Stimulated activated CD4-positive, alpha-beta T cell treated with anti-CD3 and anti-CD28 coated beads, Interleukin-15, amount 100 ng/mL, for 24 hours (primary cell): ENCODE measurements at places on chromosomes 7 and 10.

DNA sequence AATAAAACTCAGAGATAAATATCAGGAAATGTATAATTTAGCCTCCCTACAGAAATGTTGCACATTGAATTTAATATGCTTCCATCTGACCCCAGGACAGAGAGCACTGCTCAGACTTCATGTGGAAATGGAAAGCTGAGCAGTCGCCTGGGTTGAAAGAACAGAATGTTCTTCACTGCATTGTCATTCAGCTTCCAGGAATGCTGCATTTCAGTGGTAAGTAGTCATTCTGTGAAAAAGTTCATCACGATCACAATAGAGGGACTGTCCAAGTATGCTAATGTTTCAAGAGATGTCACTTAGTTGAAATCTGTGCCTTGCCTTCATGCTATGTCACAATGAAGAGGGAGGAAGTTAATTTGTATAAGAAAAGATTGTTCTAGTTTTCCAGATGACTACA is 147.3 kb downstream of the NRCAM start:
- no peak for DNase-seq

DNA sequence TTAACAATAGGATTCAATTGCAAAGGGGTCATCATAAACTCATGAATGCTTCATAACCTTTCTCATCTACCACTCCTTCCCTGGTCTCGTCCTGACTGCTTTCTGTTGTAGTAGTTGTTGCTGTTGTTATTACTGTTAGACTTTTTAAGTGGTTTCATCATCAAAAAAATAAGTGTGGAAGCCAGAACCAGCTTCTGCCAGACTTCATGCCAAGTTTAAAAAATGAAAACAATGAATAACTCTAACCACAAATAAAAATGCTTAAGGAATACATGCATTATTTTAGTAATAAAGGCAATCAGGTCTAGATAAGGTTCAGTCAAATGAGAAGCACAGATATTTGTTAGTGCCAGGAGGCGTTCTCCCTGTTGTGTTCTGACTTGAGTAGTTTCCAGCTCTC is 85.4 kb downstream of the PCLO start:
- DNase-seq, result no peak

- no peak for DNase-seq
Observed at GRCh38 chr10:24341371-24341770, 132.4 kb downstream of the KIAA1217 start.

DNA sequence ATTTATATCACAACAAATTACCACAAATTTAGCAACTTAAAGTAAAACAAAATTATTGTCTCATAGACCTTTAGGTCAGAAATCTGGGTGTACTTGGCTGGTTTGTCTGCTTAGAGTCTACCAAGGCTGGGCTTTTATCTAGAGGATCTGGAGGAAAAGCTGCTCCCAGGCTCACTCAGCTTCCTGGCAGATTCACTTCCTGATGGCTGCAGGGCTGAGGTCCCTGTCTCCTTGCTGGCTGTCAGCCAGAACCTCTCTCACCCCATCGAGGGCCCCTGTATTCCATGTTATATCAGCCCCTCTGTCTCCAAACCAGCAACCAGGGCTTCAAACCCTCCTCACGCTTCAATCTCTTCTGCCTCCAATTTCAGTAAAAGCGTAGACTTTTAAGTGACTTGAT is 734.9 kb downstream of the NRG3 start:
- DNase-seq, result no peak

- no peak for DNase-seq
Observed at GRCh38 chr10:133235265-133235855, 2.3 kb upstream of the VENTX start.

DNA sequence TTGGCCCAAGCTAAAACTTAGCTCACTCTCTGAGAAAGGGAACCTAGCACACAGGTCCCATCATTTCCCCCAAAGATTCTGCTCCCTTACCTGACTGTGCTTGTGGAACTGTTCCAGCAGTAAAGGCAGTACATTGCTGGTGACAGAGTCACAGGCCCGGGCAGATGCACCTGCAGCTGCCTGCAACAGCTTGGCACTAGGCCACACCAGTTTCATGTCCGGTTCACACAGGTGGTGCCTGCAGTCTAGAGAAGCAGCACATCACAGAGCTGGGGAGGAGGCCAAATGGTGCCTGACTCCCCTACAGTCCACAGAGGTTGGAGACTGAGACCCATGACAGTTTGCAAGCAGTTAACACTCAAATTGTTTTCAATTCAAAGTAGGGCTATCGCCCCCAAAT is 22.2 kb downstream of the ZDHHC16 start:
- no peak for DNase-seq

DNA sequence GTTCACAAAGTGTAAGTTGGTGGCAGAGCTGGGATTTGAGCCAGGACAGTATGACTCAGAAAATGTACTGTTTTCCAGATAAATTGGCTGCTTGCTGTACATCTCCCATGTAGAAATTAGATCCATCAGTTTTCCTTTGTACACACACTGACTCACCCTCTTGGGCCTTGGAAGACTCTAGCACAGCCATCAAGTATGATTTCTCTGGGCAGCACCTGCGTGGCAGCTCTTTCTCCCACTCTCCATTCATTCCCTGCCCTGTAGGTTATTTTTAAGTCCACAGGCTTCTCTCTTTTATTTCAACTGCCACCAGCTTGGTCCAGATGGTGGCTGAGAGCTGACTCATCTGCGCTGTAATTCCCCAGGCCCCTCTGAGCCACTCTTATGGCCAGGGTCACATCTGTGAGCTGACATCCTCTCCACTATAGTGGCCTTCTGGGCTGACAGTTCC is 28.3 kb upstream of the SDK1 start:
- DNase-seq, result no peak

DNA sequence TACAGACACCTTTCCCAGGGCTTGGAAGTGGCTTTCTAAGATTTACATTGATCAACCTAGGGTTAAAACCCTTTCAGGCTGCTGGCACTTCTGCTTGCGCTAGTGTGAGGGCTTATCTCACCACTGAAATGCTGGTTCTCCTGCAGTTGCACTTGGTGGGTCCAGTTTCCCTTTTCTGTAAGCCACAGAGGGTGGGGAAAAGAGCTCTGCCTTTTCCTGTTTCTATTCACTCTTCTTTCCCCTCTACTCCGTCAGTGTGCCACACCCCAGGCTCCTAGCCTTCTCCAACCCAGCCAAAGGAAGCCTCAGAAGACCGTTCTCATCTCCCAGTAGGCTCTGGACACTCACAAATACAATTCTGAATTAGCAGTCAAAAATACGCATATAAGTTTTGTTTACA is 19.0 kb upstream of the CAPZA2 start:
- no peak for DNase-seq

DNA sequence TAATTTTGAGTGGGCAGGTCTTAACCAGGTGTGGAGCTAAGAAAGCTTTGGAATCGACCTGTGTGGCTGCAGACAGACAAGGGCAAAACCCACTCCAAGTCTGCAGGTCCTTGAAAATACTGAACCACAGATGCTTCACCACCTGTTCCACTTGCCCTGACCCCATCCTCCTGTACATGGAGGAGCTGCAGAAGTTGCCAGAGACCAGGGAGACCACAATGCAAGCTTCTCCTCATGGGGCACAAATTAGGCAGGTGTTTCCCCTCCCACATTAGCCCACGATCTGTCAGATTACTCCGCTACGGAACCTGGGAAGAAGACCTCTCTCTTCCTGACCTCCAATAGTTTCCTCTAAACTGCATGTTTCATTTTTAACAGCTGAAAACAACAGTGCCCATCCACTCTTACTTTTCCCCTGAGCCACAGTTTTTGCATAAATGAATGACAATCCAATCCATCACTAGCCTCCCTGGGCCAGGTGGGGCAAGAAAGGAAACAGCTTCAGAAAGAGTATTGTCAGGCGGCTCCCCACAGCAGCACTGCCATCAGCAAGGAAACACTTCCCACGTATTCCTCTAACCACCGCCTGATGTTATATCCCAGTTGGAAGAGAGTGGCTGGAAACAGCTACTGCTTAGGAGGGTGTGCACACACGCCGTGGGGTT is 141.6 kb downstream of the PRKAG2 start:
- no peak for DNase-seq

- DNase-seq, result no peak
Observed at GRCh38 chr10:77548671-77549070, 88.9 kb downstream of the KCNMA1 start.

DNA sequence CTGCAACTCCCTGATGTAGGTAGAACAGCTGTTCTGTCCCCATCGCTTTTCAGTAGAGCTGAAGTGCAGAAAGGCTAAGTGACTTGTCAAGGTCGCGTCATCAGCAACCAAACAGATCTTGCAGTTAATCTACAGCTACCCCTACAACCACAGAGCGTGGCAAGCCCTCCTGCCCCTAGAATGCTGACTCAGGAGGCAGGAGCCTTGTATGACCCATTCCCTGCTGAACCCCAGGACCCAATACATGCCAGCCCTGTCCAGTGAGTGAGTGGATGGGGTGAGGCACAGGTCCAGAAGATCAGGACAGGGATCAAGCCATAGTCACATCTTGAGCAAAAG is 26.6 kb upstream of the GJD4 start:
- DNase-seq, result no peak

- no peak for DNase-seq
Observed at GRCh38 chr10:28273343-28273742, 29.5 kb downstream of the MPP7 start.

DNA sequence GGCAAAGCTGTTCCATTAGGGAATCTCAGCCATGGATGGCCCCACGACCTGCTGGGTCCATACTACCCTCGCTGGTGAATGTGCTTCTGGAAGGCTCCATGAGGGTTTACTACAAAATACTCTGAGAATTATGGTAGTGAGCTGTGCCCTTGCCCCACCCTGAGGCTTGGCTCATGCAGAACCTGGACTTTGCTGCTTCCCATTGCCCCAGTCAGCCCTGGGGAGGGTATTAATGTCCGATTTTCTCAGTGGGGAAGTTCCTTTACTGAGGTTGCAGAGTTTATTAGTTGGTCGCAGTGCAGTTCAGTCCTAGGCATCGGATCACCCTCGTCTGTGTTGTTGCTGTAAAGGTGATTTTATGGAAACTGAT is 310.1 kb downstream of the WDR37 start:
- no peak for DNase-seq

GRCh38 chr7:51080622-51081269 is 235.9 kb downstream of the COBL start:
- DNase-seq, result no peak

- DNase-seq, result no peak
Observed at GRCh38 chr10:99346247-99346646, 17.1 kb downstream of the CNNM1 start.

DNA sequence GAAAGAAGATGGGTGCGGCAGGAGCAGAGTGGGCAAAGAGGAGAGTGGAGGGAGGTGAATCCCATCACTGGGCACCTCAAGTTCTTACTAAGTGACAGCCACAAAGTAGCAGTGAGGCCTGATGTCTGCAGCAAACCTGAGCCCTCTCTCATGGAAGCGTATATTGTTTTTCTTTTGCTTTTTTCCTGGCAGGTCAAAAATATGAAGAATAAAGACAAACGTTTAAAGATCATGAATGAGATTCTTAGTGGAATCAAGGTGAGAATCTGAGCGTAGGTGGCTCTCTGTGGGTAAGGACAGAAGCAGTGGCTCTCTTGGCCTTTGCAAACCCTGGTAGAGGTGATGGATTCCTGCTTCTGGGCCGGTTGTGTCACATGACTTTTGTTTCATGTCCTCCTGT is 22.8 kb downstream of the ABCC2 start:
- DNase-seq, result no peak

GRCh38 chr7:78768859-78769258 is 684.6 kb downstream of the MAGI2 start:
- DNase-seq, result no peak

DNA sequence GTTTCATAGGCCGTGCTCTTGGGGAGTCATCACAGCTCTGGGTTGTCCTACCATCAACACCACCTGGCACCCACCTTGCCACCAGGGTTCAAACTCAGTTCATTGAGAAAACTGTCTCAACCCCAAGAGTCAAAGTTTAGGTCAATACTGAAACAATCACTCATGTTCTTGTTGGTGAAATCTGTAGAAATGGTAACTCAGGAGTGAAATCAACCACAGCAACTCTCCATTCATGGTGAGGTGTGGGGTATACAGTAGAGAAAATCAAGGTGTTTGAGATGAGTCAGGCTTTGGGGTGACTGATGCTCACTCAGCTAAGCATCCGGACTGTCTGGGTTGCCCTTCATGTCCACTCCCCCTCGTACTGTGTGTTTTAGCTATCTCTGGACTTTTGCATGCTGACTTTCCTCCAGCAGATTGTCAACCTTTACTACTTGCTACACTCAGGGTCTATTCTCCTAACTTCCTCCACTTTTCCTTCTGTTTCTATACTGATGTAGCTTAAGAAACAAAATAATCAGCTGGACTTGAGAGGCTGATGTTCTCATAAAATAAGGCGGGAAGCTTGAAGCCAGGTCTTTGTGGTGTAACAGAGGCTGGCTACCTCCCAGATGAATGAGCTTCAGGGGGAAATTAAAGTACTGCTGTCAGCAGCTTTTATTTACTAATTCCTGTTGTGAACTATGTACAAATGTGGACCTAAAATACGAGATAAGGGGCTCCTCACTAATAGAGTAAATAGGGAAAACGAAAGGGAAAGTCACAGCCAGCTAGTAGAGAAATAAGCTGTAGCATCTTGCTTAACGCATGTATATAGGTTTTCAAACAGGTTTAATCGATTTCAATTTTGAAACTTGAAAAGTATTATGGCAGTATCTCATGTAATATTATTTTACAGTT is 173.6 kb upstream of the AKR1E2 start:
- DNase-seq, result peak; percentile 57

DNA sequence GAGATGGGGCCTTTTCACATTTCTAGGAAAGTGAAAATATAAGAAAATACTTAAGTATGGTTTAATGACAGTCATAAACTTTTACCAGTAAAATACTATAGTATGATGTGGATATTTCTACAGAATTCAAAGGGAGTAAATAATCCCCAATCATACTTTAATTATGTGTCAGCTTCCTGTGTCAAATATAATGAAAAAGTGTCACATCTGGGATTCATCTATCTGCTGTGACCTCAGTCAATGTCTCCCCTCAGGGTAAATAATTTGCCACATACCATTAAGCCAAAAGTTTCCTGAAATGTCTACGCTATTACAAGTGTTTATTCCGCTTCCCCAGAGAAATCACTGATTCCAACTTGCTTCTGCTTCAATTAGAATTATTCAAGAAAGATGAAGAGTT is 110.5 kb downstream of the ITGA8 start:
- DNase-seq, result no peak

GRCh38 chr10:133453516-133454203 is at the start of gene SCART1:
Gene SCART1 (plus strand): TSS chr10:133453945. CDS start chr10:133453998, 53 bp downstream.
- no peak for DNase-seq

- no peak for DNase-seq
Observed at GRCh38 chr7:90961037-90961725, 303.1 kb upstream of the FZD1 start.

GRCh38 chr7:25541094-25541821 is 313.0 kb upstream of the NPVF start:
- DNase-seq, result no peak

GRCh38 chr10:69517271-69517848 is 55.9 kb downstream of the NEUROG3 start:
- no peak for DNase-seq

DNA sequence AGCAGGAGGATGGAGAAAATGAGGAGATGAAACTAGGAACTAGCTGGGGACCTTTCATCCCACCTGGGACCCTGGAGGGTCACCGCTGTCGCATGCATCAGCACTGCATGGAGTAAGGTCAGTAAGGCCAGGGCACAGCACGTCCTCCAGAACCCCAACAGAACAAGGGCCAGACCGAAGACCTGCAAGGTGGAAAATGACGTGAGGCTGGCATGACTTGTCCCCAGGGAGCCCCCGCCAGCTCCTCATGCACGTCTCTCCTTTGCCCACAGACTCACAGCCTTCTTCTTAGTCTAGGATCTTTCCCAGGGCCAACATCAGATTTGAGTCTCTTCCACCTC is 4.7 kb downstream of the ZNF488 start:
- DNase-seq, result no peak

- no peak for DNase-seq
Observed at GRCh38 chr7:129865093-129865924, 87.5 kb downstream of the UBE2H start.

- no peak for DNase-seq
Observed at GRCh38 chr7:32515890-32516550, 20.7 kb downstream of the AVL9 start.
